Uterine smooth muscle cell (primary cell): ENCODE measurements at places on chromosomes 1 and 21. TPM values are rescaled to one million over a fixed set of nuclear protein-coding genes. Genes with fewer than 3 reads are reported as not detected.

SHISA4 gene
- 6.9 and 21.4 TPM in 2 replicates for total RNA-seq

PTAFR gene
- total RNA-seq: 0.12 and 0.33 TPM in 2 replicates

CD2 gene
- total RNA-seq: not detected in 2 replicates

SERINC2 gene
- total RNA-seq: 7.6 and 8.4 TPM in 2 replicates

TMCO4 gene
- total RNA-seq: 8.2 and 11.7 TPM in 2 replicates

CLIC6 gene
- total RNA-seq: 0.11 and 0.25 TPM in 2 replicates

KAZN gene
- 1.7 and 3.6 TPM in 2 replicates for total RNA-seq

LRRC39 gene
- 0.44 and 0.50 TPM in 2 replicates for total RNA-seq

FAM163A gene
- not detected in 2 replicates for total RNA-seq

GBP3 gene
- total RNA-seq: 22.4 and 28.1 TPM in 2 replicates

TFB2M gene
- total RNA-seq: 15.5 and 16.9 TPM in 2 replicates

TFAP2E gene
- total RNA-seq: 0.11 and 0.12 TPM in 2 replicates

CACHD1 gene
- total RNA-seq: 2.8 and 5.0 TPM in 2 replicates

CD244 gene
- total RNA-seq: not detected in 2 replicates
